ENCODE measurements at places on chromosomes 2 and 18. TPM values are rescaled to one million over a fixed set of nuclear protein-coding genes. Genes with fewer than 3 reads are reported as not detected.
A peak's percentile ranks its signal among the peaks of the same experiment; 100 is the strongest.

AQP12B gene
- not detected for total RNA-seq

TUBA4B gene
- 0.35 TPM for total RNA-seq

TFPI gene
- 58.6 TPM for total RNA-seq

HOXD12 gene
- total RNA-seq, result not detected

LIMS4 gene
- 8.7 TPM for total RNA-seq

INO80C gene
- total RNA-seq, result 8.8 TPM

BMP10 gene
- total RNA-seq, result not detected

NHEJ1 gene
- total RNA-seq, result 14.7 TPM

INHBB gene
- 4.3 TPM for total RNA-seq

HOXD9 gene
- 10.3 TPM for total RNA-seq

GRCh38 chr2:8477552-8478470 lies 204.0 kb upstream of the ID2 start:
- no peak for DNase-seq

- peak; percentile 93 for DNase-seq
These were observed 16.5 kb downstream of the B3GNT7 start for GRCh38 chr2:231411831-231412617.

DNA sequence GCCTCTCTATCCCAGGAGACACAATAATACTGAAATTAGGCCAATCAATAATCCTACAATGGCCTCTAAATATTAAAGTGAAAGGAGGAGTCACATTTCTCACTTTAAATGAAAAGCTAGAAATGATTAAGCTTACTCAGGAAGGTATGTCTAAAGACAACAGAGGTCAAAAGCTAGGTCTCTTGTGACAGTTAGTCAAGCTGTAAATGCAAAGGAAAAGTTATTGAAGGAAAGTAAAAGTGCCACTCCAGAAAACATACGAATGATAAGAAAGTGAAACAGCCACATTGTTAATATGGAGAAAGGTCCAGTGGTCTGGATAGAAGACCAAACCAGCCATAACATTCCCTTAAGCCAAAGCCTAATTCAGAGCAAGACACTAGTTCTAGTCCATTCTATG lies 9.5 kb downstream of the SESTD1 start:
- no peak for DNase-seq

- DNase-seq, result no peak
These were observed 32.1 kb upstream of the B3GNT2 start for GRCh38 chr2:62163834-62164233.

- no peak for DNase-seq
These were observed 325.3 kb upstream of the TFPI start for GRCh38 chr2:187879491-187879890.

GRCh38 chr18:48600046-48600445 lies 61.2 kb downstream of the CTIF start:
- no peak for DNase-seq

DNA sequence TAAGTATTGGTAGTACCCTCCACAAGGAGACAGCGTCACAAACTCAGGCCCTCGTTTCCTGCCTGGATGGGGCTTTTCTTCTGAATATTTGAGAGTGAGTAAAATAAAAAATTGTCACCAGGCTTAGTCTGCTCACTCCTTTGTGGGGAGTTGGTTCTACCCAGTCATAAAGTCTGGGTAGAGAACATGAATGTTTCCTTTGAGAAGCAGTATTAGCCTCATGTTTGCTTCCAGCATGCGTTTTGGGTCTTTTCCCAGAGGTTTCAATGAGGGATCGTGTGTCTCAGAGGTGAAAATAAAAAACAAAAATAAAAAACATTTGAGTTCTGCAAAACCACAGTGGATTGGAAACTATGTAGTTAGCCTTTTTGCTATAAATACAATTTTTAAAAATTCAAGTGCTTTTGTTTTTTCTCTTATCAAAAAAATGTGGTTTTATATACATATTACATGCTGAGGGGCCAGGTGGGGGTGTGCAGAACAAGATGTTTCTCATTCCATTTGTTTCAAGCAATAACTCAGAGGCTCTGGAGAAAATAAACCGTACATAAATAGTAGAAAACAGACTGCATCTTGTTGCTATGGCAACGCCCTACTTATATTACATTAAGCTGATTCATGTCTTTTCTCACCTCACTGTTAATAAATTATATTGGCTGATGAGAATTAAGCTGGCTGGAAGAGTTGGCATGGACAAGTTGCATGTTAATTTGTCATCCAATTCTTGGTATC lies 225.4 kb upstream of the FBXO11 start:
- DNase-seq, result no peak

GRCh38 chr2:119338826-119339561 lies 27.6 kb downstream of the C2orf76 start:
- no peak for DNase-seq

GRCh38 chr2:119212139-119212800 lies 11.4 kb upstream of the STEAP3 start:
- peak; percentile 44 for DNase-seq

GRCh38 chr2:217632043-217632442 lies 370.8 kb downstream of the TNS1 start:
- peak; percentile 74 for DNase-seq

- no peak for DNase-seq
These were observed 52.9 kb downstream of the SCG2 start for GRCh38 chr2:223549215-223549614.

DNA sequence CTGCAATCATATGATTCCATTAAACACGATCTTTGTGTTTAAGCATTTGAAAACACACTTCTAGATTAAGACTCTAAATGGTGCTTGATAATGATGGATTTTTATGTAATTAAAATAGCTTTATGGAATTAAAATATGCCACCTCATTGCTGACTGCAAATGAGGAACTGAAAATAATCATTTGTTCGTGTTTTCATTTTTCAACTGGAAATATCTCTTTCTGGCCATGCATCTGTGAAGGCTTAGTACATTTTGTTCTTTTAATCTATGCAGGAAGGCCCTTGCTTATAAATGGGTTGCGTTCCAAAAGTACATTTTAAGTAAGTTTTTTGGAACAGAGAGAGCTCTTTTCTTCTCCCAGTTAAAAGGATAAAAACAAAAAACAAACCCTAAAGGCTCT lies 125.5 kb downstream of the MC4R start:
- no peak for DNase-seq

- DNase-seq, result no peak
These were observed 53.3 kb downstream of the KCTD18 start for GRCh38 chr2:200456567-200456966.

DNA sequence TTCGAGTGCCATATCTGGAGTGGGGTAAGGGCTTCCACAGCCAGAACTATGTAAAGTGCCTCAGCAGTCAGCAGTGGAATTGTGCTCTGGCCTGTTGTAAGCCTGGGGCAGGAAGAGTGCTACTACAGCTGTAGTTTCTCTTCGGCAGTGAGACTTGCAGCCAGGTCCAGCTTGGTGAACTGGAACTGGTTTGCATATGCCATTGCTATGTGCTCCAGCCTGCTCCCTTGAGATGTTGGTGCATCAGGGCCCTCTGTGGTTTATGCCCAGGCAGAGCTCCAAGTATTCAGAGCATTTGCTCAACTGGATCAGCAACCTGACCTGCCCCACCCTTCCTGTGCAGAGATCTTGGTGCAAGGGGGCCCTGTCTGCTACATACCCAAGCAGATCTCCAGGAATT lies 47.8 kb downstream of the ZNF804A start:
- no peak for DNase-seq

- DNase-seq, result peak; percentile 33
These were observed 503 bp downstream of the ANXA4 start for GRCh38 chr2:69742322-69742952.

DNA sequence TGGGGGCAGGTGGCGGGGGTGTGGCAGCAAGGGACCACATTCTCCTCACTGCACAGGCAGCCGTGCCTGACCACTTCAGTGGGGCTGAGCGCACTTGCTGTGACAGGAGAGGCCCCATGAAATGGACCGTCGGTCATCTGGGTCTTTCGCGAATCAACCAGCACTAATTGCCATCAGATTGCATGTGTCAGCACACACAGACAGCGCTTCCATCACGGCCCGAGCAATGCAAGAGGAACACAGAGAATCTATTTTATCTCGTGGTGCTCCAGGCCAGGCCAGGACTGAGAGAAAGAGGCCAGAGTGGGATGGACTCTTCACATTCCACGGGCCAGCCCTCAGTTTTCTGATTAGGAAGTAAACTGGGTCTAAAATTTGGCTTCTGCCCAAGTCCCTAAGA lies 87.0 kb downstream of the EIPR1 start:
- peak; percentile 11 for DNase-seq

- no peak for DNase-seq
These were observed 152.0 kb downstream of the GALNT14 start for GRCh38 chr2:30986231-30986580.

DNA sequence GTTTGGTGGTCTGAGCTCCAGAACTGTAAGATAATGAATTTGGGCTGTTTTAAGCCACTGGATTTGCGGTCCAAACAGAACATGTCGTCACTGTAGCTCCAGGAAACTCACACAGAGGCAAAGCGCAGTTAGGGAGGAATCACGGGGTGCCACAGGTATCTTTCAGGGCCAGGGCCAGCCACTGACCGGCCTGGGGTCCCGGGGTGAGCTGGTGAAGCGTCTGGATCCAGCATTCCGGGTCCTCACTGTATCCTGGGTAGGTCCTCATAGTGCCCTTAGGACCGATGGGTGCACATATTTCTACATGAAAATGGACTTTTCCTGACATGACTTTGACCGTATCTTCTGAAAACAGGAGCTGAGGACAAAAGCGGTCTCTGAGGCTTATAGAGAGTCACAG lies 196.0 kb upstream of the HDAC4 start:
- no peak for DNase-seq

DNA sequence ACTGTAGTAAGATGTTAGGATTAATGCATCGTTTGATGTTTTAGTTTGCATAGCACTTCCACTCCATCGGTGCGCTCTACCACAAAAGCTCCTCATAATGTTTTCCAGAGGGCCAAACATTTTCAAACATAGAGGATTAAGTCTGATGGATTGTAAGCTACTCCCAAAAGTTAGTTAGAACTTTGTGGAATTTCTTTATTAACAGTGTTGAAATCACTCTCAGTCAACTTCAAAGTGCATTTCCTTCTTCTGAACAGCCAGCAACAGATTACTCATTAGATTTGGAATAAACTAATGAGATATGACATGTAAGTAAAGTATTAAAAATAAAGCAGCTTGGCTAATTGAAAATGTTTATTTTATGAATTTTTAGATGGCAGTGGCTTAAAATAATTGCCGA lies 30.1 kb upstream of the CTAGE1 start:
- no peak for DNase-seq

DNA sequence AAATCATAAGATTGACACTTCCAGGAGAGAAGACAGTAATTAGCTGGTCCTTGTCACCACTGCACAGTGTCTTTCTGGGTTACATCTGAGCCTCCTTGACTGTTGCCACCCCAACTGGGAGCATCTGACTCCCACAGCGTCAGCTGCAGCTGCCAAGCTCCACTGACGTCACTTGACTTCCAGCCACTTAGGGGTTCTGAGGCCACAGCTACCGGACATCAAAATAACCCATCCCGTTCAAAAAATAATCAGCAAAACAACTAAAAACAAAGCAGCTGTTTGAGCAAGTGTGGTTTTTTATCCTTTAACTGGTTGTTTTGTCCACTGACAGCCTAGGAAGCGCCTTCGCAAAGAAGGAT lies 206.5 kb upstream of the AGAP1 start:
- DNase-seq, result peak; percentile 41
